ENCODE measurements at places on chromosomes 3 and 15.

GRCh38 chr3:112463250-112463649, 36.0 kb downstream of the BTLA start:
- DNase-seq = no peak

DNA sequence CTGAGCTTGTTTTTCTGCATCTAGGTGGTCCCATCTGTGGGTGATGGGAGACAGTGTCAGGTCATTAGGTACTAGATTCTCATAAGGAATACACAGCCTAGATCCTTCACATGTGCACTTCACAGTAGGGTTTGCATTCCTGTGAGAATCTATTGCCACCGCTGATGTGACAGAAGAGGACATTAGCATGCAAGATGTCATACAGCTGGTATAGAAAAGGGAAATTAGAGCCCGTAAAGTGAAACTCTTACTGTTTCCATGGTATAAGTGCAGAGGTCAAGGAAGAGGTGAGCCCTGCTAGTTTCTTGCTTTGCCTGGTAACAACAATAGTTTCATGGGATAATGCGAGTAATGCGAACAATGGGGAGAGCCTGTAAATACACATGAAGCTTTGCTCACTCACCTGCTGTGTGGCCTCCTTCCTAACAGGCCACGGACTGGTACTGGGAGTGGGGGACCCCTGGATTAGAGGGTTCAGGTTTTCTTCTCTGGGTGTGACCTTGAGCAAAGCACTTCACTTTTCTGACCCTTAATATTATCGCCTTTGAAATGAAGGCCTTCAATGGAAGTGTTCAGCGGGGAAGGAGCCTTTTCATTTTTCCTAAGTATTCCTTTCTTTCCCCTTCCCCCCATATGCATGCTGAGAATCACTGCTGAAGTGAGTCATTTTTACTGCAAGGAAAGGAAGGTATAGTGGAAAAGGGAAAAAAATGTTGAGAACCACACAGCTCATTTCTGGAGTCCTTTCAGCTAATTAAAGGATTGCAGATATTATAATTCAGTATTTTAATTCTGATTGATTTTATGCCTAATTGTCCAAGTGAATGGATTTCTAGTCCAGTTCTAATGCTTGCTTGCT, 286.4 kb downstream of the UBE2E2 start:
- DNase-seq = no peak

GRCh38 chr3:152379415-152380042, 110.8 kb downstream of the MBNL1 start:
- DNase-seq = no peak

DNA sequence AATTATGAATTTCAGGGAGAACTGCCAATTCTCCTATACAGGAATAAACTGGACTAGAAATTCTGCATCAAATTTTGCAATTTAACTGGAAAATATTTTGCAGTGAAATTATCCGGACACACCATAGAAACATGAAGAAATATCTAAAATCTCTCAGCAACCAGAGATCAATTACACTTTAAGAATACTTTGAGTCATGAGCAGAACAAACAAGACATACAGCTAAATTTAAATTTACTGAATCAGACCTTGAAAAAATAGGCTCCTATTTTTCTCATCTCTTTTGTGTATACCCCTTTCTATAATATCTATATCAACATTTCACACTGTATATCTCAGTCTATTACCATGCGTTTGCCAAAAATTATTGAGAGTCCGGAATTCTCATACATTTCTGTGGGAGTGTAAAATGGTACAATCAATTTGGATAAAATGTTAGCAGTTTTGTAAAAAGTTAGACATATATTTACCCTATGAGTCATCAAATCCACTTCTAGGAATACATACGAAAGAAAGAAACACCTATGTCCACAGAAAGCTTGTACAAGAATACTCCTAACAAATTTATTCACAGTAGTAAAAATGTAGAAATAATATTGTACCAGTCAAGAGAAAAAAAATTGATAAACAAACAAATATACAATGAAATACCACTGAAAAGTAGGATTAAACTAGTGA, 593.1 kb upstream of the NECTIN3 start:
- no peak for DNase-seq

GRCh38 chr3:34724916-34725499, 914.3 kb upstream of the ARPP21 start:
- DNase-seq = no peak

DNA sequence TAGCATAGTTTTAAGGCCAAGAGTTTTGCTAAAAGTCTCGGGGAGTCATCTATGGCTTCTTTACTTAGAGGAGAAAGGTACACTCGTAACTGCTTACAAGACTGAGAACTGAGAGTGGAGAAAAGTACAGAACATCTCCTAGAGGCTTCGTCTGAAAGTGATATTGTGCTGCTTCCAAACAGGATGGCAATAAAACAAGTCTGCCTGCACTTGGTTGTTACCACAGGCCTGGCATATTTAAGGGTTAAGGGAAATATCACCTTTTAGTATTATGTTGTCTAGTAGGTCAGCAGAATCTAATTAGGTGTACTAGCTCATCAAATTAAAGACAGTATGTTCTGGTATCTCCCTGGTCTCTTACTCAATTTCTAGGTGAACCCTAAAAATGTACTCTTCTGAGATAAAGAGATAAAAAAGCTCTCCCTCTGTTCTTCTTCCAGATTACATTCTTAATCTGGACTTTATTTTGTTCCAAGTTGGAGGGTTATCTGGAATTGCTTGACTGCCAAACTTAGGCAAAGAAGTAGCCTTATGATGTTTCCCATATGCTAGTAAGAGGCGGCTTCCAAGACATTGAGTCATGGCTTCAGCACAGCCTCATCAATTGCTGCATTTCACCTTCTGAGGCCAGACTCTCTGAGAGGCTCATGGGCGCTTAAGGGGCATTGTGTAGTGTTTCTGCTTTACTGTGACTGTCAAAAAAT, 181.3 kb downstream of the LSAMP start:
- no peak for DNase-seq

Measured in stimulated activated CD8-positive, alpha-beta memory T cell treated with anti-CD3 and anti-CD28 coated beads, Interleukin-4, amount 100 ng/mL, for 4 hours (primary cell).